ENCODE measurements at places on chromosomes 1 and 21.

GRCh38 chr1:91613595-91613994, 112.9 kb downstream of the CDC7 start:
- no peak for DNase-seq

GRCh38 chr1:50208315-50208714, 99.6 kb downstream of the ELAVL4 start:
- DNase-seq: no peak

GRCh38 chr1:25431955-25432719, 1.4 kb downstream of the MACO1 start:
- no peak for DNase-seq

- DNase-seq: no peak
Measured at GRCh38 chr1:72278461-72278860, 3.9 kb downstream of the NEGR1 start.

DNA sequence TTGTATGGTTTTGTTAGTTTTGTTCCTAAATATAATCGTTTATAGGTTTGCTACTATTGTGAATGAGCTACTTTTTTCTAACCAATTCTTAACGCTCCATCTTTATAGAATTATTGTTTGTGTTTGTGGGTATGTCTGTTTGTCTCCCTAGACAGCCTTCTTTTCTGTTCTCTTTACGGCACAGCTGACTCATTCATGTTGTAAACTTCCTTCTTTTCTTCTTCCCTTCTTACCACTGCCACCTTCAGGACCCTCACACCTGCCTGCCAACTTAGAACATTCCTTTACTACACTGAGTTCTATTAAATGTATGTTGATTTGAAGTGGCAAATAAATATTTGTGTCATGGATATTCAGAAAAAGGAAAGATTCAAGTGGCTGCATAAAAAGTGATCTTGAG, 29.1 kb downstream of the AK5 start:
- no peak for DNase-seq
